CD8-positive, alpha-beta memory T cell (primary cell): ENCODE measurements at places on chromosomes 6 and 20. TPM values are rescaled to one million over a fixed set of nuclear protein-coding genes. Genes with fewer than 3 reads are reported as not detected.

The CDKN1A gene
- total RNA-seq = 64.7 TPM

The EDN3 gene
- total RNA-seq = 0.16 TPM

GRCh38 chr20:51531712-51532456 lies 10.6 kb downstream of the NFATC2 start:
- DNase-seq = no peak
- no peaks in the 10 kb centered on the region for H3K36me3 ChIP-seq
- H3K4me3 ChIP-seq = no peak overlapping the region
- H3K4me1 ChIP-seq = peaks cover 98% of the 10 kb centered on the region
- no peaks in the 10 kb centered on the region for H3K27me3 ChIP-seq

- H3K27me3 ChIP-seq = no peaks in the 10 kb centered on the region
- H3K4me1 ChIP-seq = no peaks in the 10 kb centered on the region
Measured at GRCh38 chr20:45266977-45267376, 12.6 kb upstream of the SLPI start.

DNA sequence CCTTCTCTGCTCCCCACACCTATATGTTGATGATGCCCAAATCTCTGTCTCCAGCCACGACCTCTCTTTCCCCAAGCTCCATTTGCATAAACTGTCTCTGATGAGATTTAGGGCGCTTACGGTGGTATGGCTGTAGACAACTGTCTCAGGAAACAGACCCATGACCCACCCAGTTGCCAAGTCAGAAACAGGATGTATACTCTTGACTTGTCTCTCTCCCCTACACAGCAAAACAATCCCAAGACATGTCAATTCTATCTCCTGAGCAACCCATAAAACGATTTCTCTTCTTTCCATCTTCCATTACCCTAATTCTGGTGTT lies 13.9 kb downstream of the GNL1 start:
- H3K27ac ChIP-seq = peak overlapping the region; percentile 55
- peaks cover 33% of the 10 kb centered on the region for H3K4me1 ChIP-seq
- no peaks in the 10 kb centered on the region for H3K27me3 ChIP-seq
